Urinary bladder (tissue), 4 donors: ENCODE measurements at places on chromosomes 16 and 17.

GRCh38 chr16:55401046-55401445, 77.0 kb downstream of the IRX6 start:
- DNase-seq, result no peak

DNA sequence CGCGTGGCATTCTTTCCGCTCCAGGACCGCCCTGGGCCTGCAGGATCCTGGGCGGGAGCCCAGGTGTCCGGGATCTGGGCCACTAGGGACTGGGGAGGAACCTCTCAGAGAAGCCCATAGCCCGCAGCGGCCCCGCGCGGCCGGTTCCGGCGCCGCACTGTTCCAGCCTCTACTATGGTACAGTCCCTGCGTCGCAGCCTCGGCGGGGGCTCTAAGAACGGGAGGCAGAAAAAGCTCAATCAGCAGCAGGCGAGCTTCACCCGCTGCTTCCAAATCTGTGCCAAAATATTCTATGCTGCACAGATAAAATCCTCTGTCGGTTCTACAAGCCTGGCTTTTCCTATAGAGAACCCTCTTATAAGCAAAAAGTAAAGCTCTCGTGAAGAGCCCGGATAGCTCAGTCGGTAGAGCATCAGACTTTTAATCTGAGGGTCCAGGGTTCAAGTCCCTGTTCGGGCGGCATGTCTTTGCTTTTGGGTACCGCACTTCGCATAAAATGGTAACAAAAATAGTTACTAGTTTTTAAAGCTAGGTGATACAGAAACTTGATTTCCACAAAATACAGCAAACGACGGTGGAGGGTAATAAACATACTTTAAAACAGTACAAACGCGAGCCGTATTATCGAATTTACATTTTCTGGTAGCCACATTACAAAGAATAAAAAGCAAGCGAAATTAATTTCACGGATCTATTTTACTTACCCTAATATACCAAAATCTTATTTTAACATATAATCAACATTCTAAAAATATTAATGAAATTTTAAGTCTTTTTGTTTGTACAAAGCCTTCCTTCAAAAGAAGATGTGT, 661 bp upstream of the ALOXE3 start:
- peak; percentile 89 for DNase-seq

DNA sequence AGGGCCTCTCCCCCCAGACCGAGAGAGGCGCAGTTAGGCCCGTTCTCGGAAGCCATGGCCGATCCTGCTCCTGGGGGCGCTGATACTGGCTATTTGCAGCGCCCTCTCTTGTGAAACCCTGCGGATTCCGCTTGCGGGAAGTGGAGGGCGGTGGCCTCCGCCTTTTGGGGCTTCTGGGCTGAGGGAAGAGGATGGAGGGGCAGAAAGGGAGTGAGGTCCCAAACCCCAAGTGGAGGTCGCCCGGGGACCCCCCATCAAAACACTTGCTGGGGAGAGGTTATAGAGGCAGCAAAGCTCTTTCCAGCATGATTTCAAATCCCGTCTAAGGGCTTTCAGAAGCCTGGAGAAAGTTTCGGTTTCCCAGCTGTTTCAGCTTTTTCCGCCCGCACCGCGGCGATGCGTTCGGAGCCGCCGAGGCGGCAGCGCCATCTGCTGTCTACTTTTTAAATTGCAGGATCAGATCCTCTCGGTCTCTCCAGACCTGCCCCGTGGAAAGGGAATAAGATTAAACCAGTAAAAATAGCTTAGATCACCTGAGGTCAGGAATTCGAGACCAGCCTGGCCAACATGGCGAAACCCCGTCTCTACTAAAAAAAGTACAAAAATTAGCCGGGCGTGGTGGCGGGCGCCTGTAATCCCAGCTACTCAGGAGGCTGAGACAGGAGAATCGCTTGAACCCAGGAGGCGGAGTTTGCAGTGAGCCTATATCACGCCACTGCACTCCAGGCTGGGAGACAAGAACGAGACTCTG, 15.8 kb downstream of the SNX20 start:
- DNase-seq, result peak; percentile 51

DNA sequence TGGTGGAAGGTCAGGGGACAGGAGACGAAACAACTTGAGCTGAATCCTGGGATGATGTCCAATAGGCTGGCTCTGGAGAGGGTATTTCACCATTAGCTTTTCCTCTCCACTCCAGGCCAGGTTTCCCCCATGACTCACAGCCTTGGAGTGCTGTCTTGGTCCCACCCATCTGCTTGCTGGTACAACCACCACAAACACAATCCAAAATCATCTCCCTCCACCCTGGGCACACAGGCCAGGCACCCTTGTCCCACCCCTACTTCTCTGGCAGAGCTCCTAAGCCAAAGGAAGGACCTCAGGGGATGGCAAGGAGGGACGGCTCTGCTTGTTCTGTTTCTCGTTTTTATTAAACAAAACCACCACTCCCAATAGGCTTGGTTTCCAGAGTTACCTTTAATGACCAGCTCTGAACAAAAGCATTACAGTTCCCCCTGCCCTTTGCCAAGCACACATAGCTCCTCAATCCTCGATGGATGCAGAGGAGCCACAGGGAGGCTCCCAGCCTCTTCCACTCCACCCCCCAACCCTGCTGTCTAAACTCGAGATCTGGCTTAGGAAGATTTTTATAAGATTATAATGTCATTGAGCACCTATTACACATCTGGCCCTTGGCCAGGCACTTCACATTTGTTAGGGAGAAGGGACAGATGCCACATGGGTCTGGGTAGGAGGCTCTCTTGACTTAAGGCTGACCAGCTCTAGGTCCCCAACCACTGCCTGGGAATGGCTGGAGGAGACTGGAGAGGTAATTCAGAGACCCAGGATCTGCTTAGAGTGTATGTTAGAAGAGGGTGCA, 13.3 kb downstream of the CAVIN1 start:
- DNase-seq, result no peak

GRCh38 chr16:78259873-78260272, 160.4 kb downstream of the WWOX start:
- DNase-seq, result no peak

GRCh38 chr16:57863434-57864160, 61.3 kb upstream of the KIFC3 start:
- peak; percentile 47 for DNase-seq

- DNase-seq, result no peak
Measured at GRCh38 chr17:78112518-78113471, 15.8 kb downstream of the TMC6 start.

GRCh38 chr17:45692661-45693060, 91.5 kb upstream of the CRHR1 start:
- DNase-seq, result no peak

- DNase-seq, result no peak
Measured at GRCh38 chr16:31709181-31709580, 164.4 kb upstream of the ZNF267 start.

GRCh38 chr16:79026117-79026516, 574.4 kb downstream of the MAF start:
- no peak for DNase-seq
